HFFc6 (cell line): ENCODE measurements at places on chromosomes 13 and 19. TPM values are rescaled to one million over a fixed set of nuclear protein-coding genes. Genes with fewer than 3 reads are reported as not detected.
A peak's percentile ranks its signal among the peaks of the same experiment; 100 is the strongest.

- H3K27ac ChIP-seq = no peak overlapping the region
- no peak overlapping the region for H3K4me3 ChIP-seq
- H3K4me1 ChIP-seq = peaks cover 2% of the 10 kb centered on the region; the same call in 1 of the 2 replicates
- no peak for DNase-seq
These were observed 16.5 kb downstream of the C2CD4C start for GRCh38 chr19:392375-392970.

GRCh38 chr19:15922021-15922420 lies 12.3 kb downstream of the CYP4F11 start:
- H3K4me3 ChIP-seq = no peak overlapping the region
- no peak overlapping the region for H3K27ac ChIP-seq

- H3K4me3 ChIP-seq = no peak overlapping the region
- H3K27me3 ChIP-seq = no peaks in the 10 kb centered on the region
- no peaks in the 10 kb centered on the region for H3K4me1 ChIP-seq
- no peak overlapping the region for H3K27ac ChIP-seq
- DNase-seq = no peak
These were observed 167.1 kb upstream of the SOX1 start for GRCh38 chr13:111899714-111900389.

- H3K4me3 ChIP-seq = no peak overlapping the region
- peaks cover 6% of the 10 kb centered on the region; the same call in 1 of the 2 replicates for H3K4me1 ChIP-seq
- H3K27ac ChIP-seq = no peak overlapping the region
- DNase-seq = no peak
- no peaks in the 10 kb centered on the region for H3K36me3 ChIP-seq
These were observed 241.9 kb downstream of the UQCRFS1 start for GRCh38 chr19:28971049-28971448.

DNA sequence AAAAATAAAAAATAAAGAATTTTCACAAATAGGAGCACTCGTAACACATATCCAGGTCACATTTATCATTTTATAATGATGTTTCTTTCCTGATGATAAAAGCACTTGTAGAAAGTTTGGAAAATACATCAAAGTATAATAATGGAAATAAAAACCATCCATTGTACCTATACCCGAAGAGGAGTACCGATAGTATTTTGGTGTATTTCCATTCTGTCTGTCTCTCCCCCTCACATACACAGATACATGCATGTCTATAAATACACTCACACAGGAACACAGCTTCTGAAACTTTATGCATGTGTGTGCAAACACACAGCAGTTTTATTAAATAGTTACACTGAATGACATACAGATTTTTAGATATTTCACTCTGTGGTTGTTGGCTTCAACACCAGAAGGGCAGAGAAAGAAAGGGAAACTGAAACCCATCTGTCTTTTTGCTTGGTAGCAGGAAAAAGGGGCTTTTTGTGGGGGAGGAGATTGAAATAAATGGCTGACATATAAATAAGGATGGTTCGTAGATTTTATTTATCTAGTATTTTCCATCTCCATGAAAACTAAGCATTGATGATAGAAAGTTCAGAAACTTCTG lies 114.8 kb downstream of the LRCH1 start:
- H3K4me3 ChIP-seq = peak overlapping the region; percentile 79
- H3K36me3 ChIP-seq = peaks cover 8% of the 10 kb centered on the region; the same call in 1 of the 2 replicates
- no peaks in the 10 kb centered on the region for H3K27me3 ChIP-seq
- H3K4me1 ChIP-seq = peaks cover 51% of the 10 kb centered on the region
- peak overlapping the region; percentile 87 for H3K27ac ChIP-seq
- DNase-seq = no peak

LMTK3 gene
- 0.24 to 0.82 TPM (median 0.34 TPM) in 3 replicates for total RNA-seq

DNA sequence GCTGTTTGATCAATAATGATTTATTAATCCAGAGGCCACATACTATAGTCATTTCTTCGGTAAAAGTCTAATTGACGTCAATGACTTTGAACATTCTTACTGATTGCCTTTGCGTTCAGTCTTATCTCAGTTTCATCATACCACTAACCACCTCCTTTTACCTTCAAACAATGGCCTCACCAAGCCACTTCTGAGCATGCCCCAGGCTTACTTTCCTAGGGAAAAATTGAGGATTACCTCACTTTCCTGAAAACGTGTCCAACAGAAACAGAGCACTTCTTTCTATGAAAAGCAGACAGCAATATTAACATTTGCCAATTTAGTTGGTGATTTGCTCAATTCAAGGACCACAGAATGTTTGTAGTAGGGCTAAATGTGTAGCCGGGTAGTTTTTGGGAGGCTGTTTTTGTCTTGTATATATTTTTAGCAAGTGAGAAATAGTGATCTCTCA lies 157.6 kb downstream of the KLF5 start:
- peak overlapping the region; percentile 59; the same call in 1 of the 2 replicates for H3K4me3 ChIP-seq
- no peaks in the 10 kb centered on the region for H3K27me3 ChIP-seq
- no peak for DNase-seq
- peaks cover 60% of the 10 kb centered on the region for H3K4me1 ChIP-seq
- peak overlapping the region; percentile 48; the same call in 1 of the 2 replicates for H3K27ac ChIP-seq

RNF113B gene
- not detected in 3 replicates for total RNA-seq

MAST1 gene
- total RNA-seq = not detected in 3 replicates

GRCh38 chr13:42377640-42378382 lies 105.9 kb downstream of the AKAP11 start:
- H3K27ac ChIP-seq = no peak overlapping the region
- 0 out of 2 replicates have a peak, but pooled peaks cover 4% of the 10 kb centered on the region for H3K36me3 ChIP-seq
- no peaks in the 10 kb centered on the region for H3K4me1 ChIP-seq
- H3K27me3 ChIP-seq = peaks cover 9% of the 10 kb centered on the region; the same call in 1 of the 2 replicates
- DNase-seq = no peak

PRODH2 gene
- total RNA-seq = not detected in 3 replicates

- no peaks in the 10 kb centered on the region for H3K4me1 ChIP-seq
- no peak overlapping the region for H3K4me3 ChIP-seq
- H3K27me3 ChIP-seq = peaks cover 5% of the 10 kb centered on the region; the same call in 1 of the 2 replicates
- peaks cover 7% of the 10 kb centered on the region for H3K36me3 ChIP-seq
- no peak overlapping the region for H3K27ac ChIP-seq
These were observed 47.2 kb downstream of the CHST8 start for GRCh38 chr19:33668968-33669367.

DNA sequence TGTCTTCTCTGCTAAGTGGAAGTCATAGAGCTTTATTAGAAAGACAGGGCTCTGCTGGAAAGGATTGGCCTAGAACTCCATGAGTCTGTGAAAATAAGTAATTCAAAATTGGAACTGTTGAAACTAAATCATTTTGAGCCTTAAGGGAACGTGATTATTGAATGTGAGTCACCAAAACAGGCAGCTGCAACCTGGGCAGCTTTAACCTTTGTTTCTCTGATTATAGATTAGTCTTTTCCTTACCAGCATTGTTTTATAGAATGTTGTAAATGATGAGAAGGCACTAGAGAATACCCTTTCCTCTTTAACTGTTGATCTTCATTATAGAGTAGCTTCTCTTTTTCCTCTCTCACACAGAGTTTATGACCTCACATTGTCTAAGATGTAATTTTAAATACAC lies 638.8 kb upstream of the SLITRK6 start:
- no peak overlapping the region for H3K27ac ChIP-seq
- no peaks in the 10 kb centered on the region for H3K36me3 ChIP-seq
- H3K4me1 ChIP-seq = no peaks in the 10 kb centered on the region
- no peak for DNase-seq
- H3K27me3 ChIP-seq = no peaks in the 10 kb centered on the region
- no peak overlapping the region for H3K4me3 ChIP-seq

DNA sequence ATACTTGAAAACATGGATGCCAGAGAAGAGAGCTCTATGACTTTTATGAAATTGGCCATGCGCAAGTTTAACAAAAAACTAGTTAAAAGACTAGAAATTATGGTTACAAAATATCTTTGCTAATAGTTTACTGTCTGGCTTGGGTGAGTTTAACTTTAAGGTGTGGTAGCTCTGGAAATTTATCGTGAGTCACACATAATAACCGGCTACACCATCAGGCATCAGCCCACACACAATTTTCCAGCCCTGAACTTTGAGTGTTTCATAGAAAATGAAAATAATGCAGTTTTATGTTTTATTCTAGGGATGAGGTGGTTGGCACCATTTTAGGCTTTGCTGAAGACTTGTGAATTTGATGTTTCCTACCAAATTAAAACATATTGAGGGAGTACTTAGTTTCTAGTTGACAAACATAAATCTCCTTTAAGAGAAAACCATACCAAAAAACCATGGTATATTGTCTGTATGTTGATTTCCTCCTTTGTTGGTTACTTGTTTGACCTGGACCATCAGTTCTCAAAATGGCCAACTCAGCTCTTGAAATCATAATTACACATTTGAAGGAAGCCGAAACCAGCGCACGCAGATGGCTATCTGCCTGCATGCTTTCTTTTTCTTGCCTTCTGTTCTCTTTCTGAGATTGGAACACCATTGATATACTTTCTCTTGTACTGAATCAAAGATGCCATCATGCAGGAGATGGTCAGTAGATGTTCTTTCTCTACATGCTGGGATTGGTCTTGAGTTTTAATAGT lies 125.1 kb downstream of the AKAP11 start:
- no peaks in the 10 kb centered on the region for H3K36me3 ChIP-seq
- H3K27ac ChIP-seq = no peak overlapping the region
- no peaks in the 10 kb centered on the region for H3K4me1 ChIP-seq
- H3K4me3 ChIP-seq = no peak overlapping the region
- DNase-seq = no peak
- H3K27me3 ChIP-seq = peaks cover 2% of the 10 kb centered on the region; the same call in 1 of the 2 replicates

DNA sequence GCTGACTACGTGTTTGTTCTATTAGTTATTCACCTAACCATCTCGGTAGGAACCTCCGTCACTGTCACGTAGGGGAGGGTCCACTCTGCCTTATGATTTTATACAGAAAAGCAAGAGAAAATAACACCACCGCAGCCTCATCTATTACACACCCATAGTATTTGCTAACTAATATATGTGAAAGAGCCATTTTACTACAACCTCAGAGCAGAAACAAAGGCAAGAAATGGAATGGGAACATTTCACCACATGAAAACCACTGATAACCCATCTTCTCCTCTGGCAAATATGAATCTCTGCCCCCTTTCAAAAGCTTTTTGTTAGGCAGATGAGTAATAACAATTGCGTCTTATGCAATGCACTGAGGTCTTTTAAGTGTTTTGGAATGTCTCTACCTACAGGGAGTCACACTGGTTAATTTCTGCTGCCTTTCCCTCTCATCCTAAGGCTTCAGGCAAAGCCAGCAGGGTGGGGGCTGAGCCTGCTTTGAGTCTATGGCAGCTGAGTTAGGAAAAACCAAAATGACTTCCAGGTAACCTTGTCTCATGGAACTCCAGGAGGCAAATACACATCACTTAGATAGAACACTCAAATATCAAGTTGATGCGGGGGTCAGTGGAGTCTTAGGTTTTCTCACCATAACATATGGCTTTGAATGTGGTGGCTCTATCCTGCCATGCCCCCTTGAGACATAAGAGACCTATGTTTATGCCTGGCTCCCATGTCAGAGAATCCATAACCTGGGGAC lies 15.0 kb downstream of the TSHZ3 start:
- DNase-seq = peak; percentile 37
- peaks cover 5% of the 10 kb centered on the region; the same call in 1 of the 2 replicates for H3K36me3 ChIP-seq
- H3K27me3 ChIP-seq = peaks cover 2% of the 10 kb centered on the region
- peak overlapping the region; percentile 53 for H3K27ac ChIP-seq
- H3K4me3 ChIP-seq = 0 out of 2 replicates have a peak overlapping the region, but pooled peaks have one; percentile 40

- peak; percentile 5 for DNase-seq
- H3K27me3 ChIP-seq = no peaks in the 10 kb centered on the region
- peaks cover 35% of the 10 kb centered on the region for H3K4me1 ChIP-seq
- H3K4me3 ChIP-seq = peak overlapping the region; percentile 100
- H3K36me3 ChIP-seq = peaks cover 17% of the 10 kb centered on the region
These were observed 536 bp downstream of the UBA2 start for GRCh38 chr19:34428549-34429285.

GRCh38 chr19:47376589-47377144 lies 27.6 kb downstream of the DHX34 start:
- no peaks in the 10 kb centered on the region for H3K27me3 ChIP-seq
- DNase-seq = no peak
- H3K36me3 ChIP-seq = peaks cover 4% of the 10 kb centered on the region
- H3K4me3 ChIP-seq = no peak overlapping the region
- no peaks in the 10 kb centered on the region for H3K4me1 ChIP-seq

- H3K4me1 ChIP-seq = peaks cover 21% of the 10 kb centered on the region
- no peak overlapping the region for H3K4me3 ChIP-seq
- no peak overlapping the region for H3K27ac ChIP-seq
- H3K27me3 ChIP-seq = no peaks in the 10 kb centered on the region
- H3K36me3 ChIP-seq = no peaks in the 10 kb centered on the region
These were observed 137.5 kb downstream of the TNFRSF19 start for GRCh38 chr13:23707674-23708073.

- peak overlapping the region; percentile 19; the same call in 1 of the 2 replicates for H3K27ac ChIP-seq
- peak overlapping the region; percentile 84 for H3K4me3 ChIP-seq
- H3K36me3 ChIP-seq = no peaks in the 10 kb centered on the region
- peaks cover 4% of the 10 kb centered on the region for H3K27me3 ChIP-seq
These were observed 5.0 kb upstream of the MTIF3 start for GRCh38 chr13:27455331-27455855.

DNA sequence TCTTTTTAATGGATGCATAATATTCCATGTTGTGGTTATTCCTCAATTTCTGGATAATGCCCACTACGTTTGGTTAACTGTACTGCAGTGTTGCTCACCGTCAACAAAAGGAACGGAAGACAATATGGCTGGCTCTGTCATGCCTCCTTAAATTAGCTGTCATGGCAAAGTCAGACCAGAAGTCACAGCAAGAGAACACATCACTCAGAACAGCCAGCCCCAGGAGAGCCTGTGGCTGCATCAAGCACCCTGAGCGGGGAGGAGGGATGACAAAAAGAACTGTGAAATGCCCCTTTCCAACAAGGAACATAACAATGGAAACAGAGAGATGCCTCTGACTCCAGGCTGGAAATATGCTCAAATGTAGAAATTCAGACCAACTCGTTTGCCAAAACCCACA lies 366.0 kb upstream of the ZNF507 start:
- H3K27ac ChIP-seq = no peak overlapping the region
- H3K36me3 ChIP-seq = peaks cover 6% of the 10 kb centered on the region; the same call in 1 of the 2 replicates
- no peaks in the 10 kb centered on the region for H3K27me3 ChIP-seq
- no peaks in the 10 kb centered on the region for H3K4me1 ChIP-seq

GRCh38 chr13:48973845-48974431 lies 1.8 kb upstream of the FNDC3A start:
- peak overlapping the region; percentile 97 for H3K4me3 ChIP-seq
- no peaks in the 10 kb centered on the region for H3K27me3 ChIP-seq
- H3K4me1 ChIP-seq = peaks cover 18% of the 10 kb centered on the region
- no peak for DNase-seq
- H3K36me3 ChIP-seq = peaks cover 63% of the 10 kb centered on the region

DNA sequence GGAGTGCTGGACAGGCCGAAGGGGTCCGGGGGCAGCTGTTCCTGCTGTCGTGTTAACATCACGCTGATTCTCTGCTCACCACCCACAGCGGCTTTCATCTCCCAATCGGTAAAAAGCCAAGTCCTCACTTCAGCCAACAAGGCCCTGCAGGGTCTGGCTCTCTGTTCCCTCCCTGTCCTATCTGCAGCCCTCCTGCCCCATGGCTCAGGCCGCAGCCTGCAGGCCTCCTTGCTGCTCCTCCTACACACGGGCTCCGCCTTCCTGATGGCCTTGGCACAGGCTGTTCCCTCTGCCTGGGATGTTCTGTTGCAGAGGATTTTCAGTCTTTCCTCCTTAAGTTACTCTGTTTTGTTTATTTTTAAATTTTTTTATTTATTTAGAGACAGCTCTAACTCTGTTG lies 22.2 kb downstream of the FUZ start:
- no peak for DNase-seq
- peaks cover 18% of the 10 kb centered on the region for H3K4me1 ChIP-seq
- H3K4me3 ChIP-seq = no peak overlapping the region
- H3K27me3 ChIP-seq = peaks cover 2% of the 10 kb centered on the region
